Urinary bladder (tissue), 4 donors: ENCODE measurements at places on chromosomes 3 and 15.

- DNase-seq, result no peak
These were observed 2.9 kb downstream of the ZNF774 start for GRCh38 chr15:90354986-90355385.

DNA sequence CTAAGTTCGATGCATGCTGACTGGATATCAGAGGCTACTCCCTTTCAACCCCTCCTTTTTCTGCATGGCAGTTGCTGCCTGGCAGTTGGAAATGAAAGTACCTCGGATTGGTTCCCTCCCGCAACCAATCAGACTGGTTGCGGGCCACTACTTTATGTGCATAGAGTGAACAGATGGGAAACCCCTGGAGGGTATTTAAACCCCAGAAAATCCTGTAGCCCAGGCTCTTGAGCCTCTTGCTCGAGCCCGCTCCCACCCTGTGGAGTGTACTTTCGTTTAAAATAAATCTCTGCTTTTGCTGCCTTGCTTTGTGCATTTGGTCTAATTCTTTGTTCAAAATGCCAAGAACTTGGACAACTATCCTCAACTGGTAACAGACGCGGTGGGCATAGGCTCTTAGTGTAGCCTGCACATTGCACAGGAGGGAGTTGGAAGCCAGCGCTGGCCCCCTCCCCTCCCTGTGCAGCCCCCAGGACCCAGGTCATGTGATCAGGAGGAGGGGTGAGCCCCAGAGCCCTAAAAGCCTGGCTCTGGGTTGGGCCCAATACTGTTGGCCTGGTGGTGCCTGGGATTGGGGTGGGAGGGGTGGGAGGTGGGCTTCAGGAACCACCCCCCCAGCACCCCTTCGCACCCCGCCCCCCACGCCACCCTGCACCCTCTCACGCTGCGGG lies 26.8 kb downstream of the RHCG start:
- DNase-seq, result no peak

DNA sequence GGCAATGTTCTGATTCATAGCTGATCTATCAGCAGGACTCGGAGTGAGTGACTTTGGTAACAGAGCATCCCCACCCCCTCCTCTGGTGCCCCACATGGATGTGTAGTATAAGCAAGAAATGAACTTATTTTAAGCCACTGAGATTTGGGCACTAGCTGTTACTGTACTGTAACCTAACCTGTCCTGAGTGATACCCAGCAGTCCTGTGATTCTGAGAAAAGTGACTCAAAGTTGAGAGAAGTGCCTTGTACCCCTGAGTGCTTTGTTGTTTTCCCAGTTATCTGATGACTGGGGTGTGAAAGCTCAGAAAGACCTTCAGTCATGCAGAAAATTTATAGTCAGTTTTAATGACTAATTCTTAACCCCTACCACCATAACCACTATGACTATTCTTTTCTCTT lies 439.9 kb upstream of the RBMS3 start:
- no peak for DNase-seq

DNA sequence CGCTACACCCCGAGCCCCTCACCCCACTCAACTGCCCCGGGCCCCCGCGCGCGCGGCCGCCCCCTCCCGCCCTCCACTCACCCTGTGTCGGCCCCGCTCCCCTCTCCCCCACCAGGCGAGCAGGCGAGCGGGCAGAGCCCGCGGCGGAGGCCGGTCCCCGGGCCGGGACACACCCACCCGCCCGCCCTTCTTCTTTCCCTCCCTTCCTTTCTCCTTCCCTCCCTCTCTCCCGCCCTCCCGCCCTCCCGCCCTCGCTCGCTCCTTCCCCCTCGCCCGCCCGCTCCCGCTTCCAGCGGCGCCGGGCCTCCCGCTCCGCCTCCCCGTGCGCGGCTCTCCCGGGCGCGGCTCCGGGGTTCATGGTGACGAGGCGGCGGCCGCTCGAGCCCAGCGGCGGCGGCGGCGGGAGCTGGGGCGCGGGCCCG lies at the start of gene CTDSPL:
Gene CTDSPL, plus strand, starts transcription at position 261 of the 422 bp plus-strand sequence. CDS start 320 bp downstream, outside the sequence.
- no peak for DNase-seq

GRCh38 chr3:131386429-131387165 lies 5.0 kb downstream of the NUDT16 start:
- DNase-seq, result no peak

- DNase-seq, result no peak
These were observed 552.9 kb downstream of the DIPK2A start for GRCh38 chr3:144524531-144524930.

DNA sequence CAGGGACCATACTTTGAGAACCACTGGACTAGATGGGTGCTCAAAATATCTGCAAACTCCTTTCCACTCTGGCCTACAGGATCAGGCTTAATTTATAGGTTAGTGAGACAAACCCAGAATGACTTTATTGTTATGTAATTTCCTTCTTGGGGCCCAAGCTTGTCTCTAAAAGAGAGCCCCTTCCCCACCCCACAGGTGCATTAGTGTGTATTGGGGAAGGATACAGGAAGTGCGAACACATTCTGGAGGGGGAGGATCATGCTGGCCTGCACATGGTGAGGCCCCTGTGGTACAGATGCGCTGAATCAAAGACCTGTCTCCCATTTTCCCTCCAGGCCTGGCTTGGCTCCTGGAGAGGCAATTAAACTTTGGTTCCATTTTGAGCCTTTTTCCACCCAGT lies 273.0 kb upstream of the LRTM1 start:
- no peak for DNase-seq
